NCI-H2029 (cell line): ENCODE measurements at places on chromosomes 5 and 9.

DNA sequence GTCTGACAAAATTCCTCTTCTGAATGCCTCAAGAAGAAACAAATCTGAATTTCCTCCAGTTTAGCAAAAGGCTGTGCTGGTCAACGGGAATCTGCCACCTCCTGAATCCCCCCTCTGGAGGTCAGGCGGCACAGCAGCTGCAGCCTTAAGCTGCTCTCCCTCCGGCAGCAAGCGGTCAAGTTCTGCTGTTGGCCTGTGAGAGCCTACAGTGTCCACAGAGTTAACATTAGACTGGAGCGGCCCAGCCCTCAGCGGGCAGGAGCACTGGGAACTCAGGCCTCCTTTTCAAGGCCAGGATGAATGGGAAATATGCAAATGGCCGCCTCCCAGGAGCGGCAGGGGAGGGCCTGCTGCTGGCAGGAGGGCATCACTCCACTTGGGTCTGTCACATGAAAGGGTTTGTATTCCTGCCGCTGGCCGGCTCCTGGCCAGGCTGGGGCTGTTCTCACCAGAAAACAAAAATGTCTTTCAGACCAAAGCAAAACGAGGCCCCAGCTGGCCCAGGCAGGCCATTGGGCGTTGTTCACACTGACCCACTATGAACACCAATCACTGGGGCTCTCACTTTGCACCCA lies 8.2 kb downstream of the ACSL6 start:
- DNase-seq: no peak

GRCh38 chr5:138180183-138180782 lies 1.4 kb downstream of the KIF20A start:
- peak; percentile 56 for DNase-seq

DNA sequence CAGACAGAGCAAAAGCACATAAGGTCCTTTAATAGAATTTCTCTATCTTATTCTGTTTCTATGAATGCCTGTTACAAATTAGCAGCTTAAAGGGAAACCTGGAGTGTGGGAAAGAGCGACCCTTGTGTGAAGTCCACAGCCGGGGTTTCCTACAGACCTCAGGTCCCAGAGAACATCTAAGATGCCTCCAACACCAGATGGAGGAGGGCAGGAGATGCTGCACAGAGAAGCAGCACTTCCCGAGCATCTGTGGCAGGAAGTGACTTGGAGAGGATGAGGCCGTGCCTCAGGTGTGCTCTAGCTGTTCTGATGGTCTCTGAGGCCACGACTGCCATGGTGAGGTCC lies 26.8 kb downstream of the IRF1 start:
- DNase-seq: no peak

GRCh38 chr5:78518365-78519197 lies 130.0 kb downstream of the LHFPL2 start:
- DNase-seq: peak; percentile 30

- DNase-seq: no peak
Observed at GRCh38 chr9:489198-490197, 274.8 kb downstream of the DOCK8 start.

DNA sequence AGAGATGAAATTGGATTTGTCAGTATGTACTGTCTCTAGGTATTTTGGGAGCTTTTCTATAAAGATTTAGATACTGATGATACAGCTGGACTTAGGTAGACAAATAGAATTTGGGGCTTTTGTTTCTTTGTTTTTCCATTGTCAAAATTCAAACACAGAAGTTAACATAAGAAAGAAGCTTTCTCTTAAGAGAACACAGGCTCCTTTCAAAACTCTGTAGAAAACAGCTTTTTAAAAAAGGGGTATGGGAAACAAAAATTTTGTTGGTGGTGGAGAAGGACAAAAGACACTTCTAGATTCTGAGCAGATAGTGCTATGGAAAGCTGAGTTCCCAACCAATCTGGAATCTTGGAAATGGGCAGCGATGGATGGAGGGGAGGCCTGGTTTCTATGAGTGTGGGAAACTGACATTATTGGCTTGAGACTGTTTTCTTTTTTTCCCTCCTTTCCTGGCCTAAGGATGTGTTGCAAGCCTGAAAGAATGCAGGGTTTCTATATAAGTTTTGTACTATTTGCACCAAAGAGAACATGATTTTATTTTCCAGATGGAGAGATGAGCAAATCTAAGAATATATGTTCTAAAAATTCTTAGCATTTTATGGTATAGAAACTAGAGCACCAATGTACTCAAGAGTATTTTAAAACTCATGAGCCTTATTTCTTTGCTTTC lies 240.0 kb downstream of the PRR16 start:
- no peak for DNase-seq

- DNase-seq: no peak
Observed at GRCh38 chr5:93790401-93790800, 49.0 kb upstream of the POU5F2 start.

DNA sequence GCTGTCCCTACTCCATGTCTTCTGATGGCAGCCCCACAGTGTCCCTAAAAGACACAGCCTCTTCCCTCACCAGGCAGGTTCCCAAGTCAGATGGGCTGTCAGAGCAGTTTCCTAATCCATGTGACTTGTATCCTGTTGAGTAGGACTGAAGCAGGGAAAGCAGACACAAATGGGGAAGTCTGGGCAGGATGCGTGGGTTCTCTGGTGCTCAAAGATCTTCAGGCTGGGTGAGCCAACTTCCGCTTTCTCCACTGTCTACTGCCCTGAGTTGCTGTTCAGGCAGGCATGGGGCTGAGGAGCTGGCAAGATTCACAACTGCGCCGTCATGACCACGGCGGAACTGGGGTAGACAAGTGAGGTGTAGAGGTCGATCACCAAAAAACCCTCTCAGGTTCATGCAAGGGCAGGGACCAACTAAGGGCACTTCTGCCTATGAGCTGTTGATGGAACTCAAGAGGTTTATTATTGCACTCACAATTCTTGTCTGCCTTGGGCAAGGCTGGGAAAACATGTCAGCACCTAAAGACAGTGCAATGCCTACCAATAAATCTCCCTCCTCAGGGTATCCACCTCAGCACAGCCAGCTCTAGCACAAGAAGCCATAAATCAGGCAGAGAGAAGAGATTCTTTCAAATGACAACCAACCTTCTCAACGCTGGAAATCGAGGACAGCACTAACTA lies 83.4 kb downstream of the RAPGEF1 start:
- DNase-seq: no peak

DNA sequence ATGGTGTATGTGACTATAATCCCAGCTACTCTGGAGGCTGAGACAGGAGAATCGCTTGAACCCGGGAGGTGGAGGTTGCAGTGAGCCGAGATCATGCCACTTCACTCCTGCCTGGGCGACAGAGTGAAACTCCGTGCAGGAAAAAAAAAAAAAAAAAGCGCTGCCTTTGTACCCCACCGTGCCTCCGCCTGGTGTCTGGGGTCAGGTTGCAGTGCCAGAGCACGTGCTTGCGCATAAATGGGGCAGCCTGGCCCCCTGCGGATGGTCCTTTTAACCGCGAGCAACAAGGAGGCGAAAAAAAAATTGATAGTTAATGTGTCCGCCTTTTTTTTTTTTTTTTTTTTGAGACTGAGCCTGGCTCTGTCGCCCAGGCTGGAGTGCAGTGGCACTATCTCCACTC lies 6.3 kb upstream of the CCNB1 start:
- DNase-seq: no peak

GRCh38 chr5:132387640-132388117 lies 18.2 kb downstream of the SLC22A5 start:
- peak; percentile 29 for DNase-seq

DNA sequence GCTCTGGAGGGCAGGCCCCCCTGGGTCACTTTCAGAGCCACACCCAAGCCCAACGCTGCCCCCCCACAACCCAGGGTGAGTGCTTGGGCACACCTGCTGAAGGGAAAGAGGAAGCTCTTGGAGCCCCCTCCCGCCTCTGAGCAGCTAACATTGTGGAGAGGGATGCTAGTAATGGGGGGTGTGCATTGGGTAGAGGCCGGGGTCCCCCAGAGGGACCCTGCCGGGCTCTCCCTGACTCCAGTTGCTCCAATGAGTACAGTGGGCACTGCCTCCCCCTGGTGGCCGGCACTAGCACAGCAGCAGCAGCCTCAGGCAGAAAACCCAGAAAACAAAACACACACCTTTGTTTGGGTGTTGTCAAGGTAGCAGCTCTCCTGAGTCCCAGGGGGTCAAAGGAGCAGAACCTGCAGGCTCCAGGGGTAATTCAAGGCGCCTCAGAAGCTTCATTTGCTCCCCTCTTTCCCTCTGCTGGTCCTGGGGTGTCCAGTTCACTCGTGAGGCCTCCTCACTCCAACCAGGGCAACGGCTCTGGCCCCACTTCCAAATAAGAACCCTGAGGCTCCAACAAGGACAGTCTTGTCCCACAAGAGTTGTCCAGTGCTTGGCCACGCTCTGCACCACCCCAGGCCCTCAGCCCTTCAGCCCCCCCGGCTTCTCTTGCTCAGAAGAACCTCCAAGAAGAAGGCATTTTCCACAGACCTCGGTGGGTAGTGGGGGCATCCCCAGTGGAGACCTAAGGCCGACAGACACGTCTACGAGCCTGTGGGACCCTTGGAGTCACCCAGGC lies 16.1 kb downstream of the GBGT1 start:
- peak; percentile 76 for DNase-seq

- no peak for DNase-seq
Observed at GRCh38 chr5:33840927-33841547, 50.8 kb downstream of the ADAMTS12 start.

GRCh38 chr9:84123648-84124406 lies 143.2 kb downstream of the RMI1 start:
- no peak for DNase-seq

GRCh38 chr5:159427180-159428012 lies 97.1 kb upstream of the IL12B start:
- no peak for DNase-seq

DNA sequence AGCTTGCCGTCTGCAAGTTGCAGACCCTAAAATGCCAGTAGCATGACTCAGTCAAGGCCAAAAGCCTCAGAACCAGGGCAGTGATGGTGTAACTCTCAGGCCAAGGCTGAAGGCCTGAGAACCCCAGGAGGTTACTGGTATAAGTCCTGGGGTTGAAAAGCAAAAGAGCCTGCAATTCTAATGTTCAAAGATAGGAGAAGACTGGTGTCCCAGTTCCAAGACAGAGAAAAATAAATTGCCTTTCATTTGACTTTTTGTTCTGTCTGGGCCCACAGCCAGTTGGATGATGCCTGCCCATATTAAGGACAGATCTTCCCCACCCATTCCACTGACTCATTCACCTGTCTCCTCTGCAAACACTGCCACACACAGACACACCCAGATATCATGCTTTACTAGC lies 673.2 kb downstream of the CDH18 start:
- peak; percentile 12 for DNase-seq

GRCh38 chr9:21968331-21969010 lies 25.7 kb downstream of the CDKN2A start:
- no peak for DNase-seq

DNA sequence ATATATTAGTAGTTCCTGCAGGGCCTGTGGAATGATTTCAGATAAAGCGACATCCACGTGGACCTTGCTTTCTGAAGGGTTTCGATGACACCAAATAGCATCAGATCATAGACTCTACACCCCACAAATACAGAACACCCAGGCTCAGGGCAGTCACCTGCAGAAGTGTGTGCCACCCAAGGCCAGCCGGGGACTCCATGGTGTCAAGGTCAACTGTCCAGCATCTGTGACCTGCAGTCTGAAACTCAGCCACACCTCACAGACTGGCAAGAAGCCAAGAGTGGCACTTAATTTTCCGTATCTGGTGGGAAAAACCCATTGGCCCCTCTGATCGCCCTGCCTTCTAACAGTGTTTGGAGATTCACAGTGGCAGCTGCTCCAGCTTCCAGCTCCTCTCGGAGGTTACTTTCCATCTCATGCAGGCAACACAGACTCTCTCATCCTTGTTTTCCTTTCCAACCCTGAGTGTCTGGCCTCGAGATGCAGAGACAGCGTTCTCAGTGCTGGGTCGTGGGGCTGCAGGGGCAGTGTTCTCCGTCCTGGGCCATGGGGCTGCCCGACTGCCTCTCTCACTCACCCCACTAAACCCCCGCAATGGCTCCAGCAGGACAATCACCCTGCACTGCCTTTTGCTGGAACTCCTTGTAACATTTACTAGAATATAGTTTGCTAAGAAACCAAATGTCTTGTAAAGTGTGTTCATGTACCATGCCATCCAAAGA lies 221.9 kb downstream of the IRX2 start:
- DNase-seq: no peak

- no peak for DNase-seq
Observed at GRCh38 chr5:81530919-81531318, 137.0 kb upstream of the ACOT12 start.

DNA sequence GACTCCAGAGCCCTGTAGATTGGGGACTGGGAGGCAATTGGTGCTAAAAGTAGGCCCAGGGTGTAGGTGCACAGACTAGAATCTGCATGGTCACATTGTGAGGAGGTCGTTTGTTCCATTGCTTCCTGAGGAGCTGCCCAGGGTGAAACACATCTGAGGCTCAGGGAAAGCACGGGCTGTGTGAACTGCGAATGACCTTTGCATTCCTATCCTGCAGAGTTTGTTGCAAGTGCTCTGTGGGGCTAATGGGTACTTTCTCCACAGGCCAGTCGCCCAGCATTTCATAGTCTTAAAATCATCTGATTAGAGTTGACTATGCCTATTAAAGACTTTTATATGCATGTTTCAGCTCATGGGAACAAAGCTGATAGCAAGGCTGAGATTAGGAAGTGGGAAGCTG lies 14.4 kb upstream of the SLC46A2 start:
- DNase-seq: no peak

DNA sequence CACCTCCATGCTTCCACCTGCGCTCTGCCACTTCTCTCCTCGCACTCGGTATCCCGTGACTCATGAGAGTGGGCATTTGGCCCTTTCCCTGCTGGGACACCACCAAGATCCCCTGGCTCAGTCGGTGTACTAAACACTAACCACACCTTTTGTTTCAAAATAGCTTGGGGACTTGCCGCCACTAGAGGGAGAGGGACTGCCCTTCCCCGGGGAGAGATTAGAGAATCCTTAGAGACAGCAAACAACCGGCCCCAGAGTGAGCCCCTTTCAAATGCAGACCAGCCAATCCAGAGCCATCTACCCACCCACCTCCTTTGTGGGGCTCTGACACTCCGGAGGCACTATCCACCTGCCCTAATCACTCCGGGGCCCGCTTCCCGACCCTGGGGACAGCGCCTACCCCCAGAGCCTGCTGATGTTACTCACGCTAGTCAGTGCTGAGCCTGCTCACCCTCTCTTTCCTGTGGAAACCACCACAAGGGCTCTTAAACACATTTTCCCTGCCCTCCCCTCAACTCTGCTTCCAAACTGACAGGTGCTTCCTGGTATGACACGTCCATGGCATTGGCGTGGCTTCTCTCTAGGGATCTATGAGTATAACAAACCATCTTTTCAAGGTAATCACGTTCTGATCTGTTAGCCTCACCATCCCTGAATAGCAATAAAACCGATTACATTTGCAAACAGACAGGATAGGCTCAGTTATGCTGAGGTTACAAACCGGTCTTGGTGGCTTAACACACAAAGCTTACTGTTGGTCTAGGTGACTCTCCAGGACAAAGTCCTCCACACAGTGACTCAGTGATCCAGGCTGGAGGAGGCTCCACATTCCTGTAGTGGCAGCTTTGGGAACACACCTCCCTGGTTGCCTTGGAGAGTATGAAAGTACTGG lies 180.1 kb upstream of the MVB12B start:
- DNase-seq: peak; percentile 53

GRCh38 chr9:95816716-95817115 lies 58.8 kb upstream of the ERCC6L2 start:
- DNase-seq: no peak
